Mesothelial cell of epicardium (in vitro differentiated cells): ENCODE measurements at places on chromosomes 2 and 18.

DNA sequence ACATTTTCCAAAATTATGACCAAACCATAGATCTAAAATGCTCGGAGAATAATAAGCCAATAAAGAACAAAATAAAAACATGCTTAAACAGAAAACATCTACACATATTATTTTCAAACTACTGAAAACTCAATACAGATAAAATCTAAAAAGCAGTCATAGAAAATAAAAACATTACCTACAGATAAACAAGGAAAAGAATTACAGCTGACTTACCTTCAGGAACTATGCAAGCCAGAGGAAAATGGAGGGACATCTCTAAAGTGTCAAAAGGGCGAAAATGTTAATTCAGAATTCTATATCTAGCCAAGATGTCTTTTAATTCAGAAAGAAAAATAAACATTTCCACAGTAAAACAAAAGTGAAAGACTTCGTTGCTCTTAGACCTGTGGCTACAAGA, 112.9 kb upstream of the GYPC start:
- DNase-seq: no peak

DNA sequence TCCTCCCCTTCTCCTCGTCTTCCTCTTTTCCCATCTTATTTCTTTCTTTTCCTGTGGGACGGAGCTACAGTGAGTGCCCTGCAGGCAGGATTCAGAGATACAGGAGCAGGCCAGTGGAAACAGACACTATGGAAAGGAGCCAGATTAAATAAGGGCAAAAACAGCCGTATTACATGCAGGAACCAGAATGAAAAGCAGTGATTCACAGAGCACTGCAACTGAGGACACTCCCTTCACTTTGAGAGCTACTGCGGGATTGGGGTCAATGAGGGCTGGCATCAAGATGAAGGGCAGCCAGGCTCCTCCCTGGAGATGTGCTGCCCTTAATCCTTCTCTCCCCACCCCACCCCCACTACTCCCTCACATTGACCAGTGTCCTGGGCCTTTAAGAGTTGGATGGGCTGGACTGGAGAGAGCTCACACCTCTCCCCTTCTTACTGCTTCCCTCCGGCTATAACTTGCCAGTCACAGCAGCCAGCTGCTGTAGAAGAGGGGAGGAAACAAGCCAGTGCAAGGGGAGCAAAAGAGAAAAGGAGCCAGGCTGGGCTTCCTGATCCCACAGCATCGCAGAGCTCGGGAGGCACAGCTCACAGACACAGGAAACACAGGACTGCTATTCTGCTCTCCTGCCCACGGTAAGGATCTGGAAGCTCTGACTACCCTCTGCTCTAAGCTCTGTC, at the start of gene PLCD4:
TSS of gene PLCD4 (plus strand) at position 464 of the 680 bp plus-strand sequence. CDS start 7,841 bp downstream, outside the sequence.
- no peak for DNase-seq

GRCh38 chr2:124915567-124915966, 890.5 kb downstream of the CNTNAP5 start:
- DNase-seq: no peak

GRCh38 chr2:85828725-85829124, 60.1 kb downstream of the ST3GAL5 start:
- DNase-seq: no peak

GRCh38 chr2:119011162-119011909, 69.3 kb downstream of the MARCO start:
- peak; percentile 63 for DNase-seq

GRCh38 chr18:45940724-45941123, 26.4 kb downstream of the EPG5 start:
- no peak for DNase-seq

GRCh38 chr2:100104718-100105677, 37.4 kb downstream of the AFF3 start:
- DNase-seq: peak; percentile 50

GRCh38 chr2:227870710-227871374, 589 bp upstream of the DAW1 start:
- no peak for DNase-seq

GRCh38 chr2:19863303-19864041, 38.3 kb downstream of the TTC32 start:
- peak; percentile 54 for DNase-seq

DNA sequence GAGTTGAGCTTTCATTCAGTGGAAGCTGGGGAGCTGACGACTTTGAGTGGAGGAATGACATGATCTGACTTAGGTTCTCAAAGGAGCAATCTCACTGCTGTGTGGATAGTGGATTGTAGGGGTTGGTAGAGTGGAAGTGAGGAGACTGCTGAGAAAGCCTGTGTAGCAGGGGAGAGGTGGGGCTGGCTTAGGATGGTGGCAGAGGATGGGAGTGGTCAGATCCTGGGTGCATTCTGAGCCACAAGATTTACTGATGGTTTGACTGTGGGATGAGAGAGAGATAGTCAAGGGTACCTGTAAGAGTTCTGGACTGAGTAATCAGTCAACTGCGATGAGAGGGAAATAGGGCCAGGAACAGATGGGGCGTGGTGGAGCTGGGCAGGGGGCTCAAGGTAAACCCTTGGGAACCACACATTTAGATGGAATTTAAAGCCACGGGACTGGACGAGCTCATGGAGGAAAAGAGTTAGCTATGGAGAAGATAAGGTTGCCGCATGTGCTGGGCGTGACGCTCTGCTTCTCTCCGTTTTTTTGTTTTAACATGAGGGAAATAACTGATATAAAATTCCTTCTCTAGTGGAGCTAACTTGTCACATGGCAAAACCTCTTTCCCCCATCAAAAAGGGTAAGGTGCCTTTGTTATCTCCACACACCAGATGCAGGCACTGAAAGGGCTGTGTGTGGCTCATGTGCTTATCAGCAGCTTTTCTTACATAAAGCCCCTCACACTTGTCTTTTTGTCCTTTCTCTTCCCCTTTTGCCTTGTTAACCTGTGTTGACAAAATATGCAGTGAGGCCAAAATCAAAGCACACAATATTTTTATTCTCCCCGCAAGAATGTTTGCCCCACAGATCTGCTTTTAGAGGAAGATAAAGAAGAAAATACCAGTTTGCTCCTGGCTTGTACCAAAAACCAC, 379.8 kb downstream of the TSN start:
- DNase-seq: no peak

DNA sequence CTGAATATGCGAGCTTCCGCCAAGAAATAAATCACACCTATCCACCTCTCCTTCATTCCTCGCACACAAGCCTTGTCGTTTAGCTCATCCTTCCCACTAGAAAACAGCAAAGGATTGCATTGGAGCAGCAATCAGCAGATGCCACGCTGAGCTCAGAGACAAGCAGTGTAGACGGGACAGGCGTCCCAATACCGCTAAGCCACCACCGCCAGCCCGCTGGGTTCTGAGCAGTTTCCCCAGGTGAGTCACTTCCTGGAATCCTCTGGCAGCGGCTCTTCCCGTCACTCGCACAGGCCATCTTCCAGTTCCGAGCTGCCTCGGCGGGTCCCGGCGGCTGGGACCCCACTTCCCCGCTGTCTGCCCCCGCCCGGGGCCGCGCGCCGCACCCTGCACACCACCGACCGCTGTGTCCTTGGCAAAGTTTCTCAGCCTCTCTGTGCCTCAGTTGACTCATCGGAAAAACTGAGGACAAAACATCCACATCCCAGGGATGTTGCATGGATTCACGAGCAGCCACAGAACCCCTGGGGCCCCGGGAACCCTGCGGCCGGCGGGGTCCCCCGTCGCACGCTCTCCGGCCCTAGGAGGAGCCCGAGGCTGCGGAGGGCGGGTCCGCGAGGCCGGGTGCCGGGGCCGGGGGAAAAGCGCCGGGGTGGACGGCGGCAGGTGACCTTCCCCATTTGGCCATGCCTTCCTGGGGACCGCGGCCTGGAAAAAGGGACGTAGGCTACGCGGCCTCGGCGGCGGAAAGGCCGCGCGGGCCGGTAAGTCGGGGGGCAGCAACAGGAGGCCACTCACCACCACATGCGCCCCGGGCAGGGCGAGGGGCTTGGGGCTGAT, 573 bp downstream of the KDSR start:
- peak; percentile 23 for DNase-seq
